Camera-type eye (tissue), 1 donor: ENCODE measurements at places on chromosomes 6 and 20. TPM values are rescaled to one million over a fixed set of nuclear protein-coding genes. Genes with fewer than 3 reads are reported as not detected.

The HDGFL1 gene
- total RNA-seq, result not detected

The SLC17A3 gene
- total RNA-seq, result not detected

The VPS52 gene
- total RNA-seq, result 51.6 TPM

The HSPA1L gene
- total RNA-seq, result 4.8 TPM

The TNF gene
- total RNA-seq, result not detected

The TBX18 gene
- 38.1 TPM for total RNA-seq

The ADGRB3 gene
- 45.9 TPM for total RNA-seq

The SLC26A8 gene
- 1.4 TPM for total RNA-seq

The TINAG gene
- total RNA-seq, result not detected

The OTOR gene
- not detected for total RNA-seq

The FAM209A gene
- total RNA-seq, result 0.77 TPM

The LINC00237 gene
- total RNA-seq, result 2.1 TPM
